ENCODE measurements at places on chromosomes 4 and X.

GRCh38 chr4:152682143-152682941, 2.5 kb upstream of the TMEM154 start:
- DNase-seq = no peak

GRCh38 chrX:65677954-65678469, 10.6 kb downstream of the MSN start:
- peak; percentile 92 for DNase-seq

- no peak for DNase-seq
Measured at GRCh38 chrX:13752141-13752540, 17.6 kb downstream of the OFD1 start.

DNA sequence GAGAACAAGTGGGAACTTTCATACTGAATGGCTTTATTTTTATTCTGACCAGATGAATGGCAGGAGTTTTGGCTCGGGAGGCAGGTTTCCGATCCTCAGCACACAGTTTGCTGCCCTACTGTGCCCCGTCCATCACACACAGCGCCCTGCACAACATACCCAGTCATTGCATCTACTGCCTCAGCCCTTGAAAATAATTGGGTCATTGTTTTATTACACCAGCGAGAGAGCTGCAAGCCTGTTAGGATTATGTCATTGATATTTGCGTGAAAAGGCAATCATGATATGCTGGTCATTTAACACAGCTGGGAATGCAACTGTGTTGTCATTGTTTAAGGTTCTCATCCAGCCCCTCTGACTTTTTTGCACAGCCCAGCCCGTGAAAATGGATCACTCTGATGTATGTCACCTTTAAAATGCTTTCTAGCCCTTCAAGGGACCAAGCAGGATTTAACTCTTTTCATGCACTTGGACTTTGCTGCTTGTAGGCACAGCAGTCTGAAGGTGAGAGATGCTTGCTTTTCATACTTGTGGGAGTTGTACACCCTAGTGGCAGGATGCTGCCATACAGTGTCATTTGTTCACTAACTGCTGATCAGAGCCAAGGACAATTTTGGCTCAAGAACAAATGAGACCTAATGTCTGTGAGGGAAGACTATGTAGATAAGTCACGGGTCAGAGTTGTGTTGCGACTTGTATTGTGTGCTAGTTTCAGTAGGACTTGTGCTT, 62.3 kb downstream of the RTL9 start:
- no peak for DNase-seq

GRCh38 chr4:119825696-119826095, 197.1 kb upstream of the PDE5A start:
- no peak for DNase-seq

GRCh38 chrX:7088968-7089615, 58.4 kb upstream of the STS start:
- DNase-seq = no peak

DNA sequence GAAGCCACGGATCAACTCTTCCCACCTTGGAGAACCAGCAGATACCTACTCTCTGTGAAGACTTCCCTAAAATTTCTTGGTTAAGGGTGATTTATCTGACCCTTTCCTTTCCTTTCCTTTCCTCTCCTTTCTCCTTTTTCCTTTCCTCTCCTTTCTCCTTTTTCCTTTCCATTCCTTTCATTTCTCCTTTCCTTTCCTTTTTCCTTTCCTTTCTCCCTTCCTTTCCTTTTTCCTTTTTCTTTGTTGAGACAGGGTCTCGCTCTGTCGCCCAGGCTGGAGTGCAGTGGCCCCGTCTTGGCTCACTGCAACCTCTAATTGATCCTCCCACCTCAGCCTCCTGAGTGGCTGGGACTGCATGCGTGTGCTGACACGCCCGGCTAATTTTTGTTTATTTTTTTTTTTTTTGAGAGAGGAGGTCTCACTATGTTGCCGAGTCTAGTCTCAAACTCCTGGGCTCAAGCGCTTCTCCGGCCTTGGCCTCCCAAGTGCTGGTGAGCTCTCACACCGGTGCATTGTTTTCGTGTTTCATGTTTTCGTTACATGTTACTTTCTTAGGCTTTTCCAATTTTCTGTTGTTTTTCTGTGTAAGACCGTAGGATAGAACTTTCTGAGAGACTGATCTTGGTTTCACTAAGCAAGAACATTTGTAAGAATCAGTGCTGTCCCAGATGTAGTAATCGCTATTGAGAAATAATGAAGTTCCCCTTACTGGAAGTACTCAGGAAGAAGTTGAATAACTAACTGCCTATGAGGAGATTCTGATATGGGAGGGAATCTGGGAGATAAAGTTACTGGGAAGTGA, 2.0 kb downstream of the TMEM165 start:
- no peak for DNase-seq

DNA sequence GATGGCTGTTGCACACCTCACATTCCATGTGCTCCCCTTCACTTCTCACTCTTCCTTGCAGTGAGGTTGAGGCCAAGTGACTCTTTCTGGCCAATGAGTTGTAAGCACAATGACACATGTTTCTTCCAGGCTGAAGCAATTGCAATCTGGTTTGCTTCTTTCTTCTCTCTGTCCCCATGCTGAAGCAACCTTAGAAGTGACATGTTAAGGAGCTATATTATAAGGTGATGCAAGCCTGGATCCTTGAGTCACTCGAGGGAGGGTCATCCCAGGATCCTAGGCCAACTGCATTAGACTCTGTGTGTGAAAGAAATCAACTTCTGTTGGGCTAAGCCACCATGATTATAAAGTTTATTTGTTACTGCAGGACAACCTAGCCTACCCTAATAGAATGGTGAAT, 45.5 kb upstream of the HS3ST1 start:
- DNase-seq = no peak

DNA sequence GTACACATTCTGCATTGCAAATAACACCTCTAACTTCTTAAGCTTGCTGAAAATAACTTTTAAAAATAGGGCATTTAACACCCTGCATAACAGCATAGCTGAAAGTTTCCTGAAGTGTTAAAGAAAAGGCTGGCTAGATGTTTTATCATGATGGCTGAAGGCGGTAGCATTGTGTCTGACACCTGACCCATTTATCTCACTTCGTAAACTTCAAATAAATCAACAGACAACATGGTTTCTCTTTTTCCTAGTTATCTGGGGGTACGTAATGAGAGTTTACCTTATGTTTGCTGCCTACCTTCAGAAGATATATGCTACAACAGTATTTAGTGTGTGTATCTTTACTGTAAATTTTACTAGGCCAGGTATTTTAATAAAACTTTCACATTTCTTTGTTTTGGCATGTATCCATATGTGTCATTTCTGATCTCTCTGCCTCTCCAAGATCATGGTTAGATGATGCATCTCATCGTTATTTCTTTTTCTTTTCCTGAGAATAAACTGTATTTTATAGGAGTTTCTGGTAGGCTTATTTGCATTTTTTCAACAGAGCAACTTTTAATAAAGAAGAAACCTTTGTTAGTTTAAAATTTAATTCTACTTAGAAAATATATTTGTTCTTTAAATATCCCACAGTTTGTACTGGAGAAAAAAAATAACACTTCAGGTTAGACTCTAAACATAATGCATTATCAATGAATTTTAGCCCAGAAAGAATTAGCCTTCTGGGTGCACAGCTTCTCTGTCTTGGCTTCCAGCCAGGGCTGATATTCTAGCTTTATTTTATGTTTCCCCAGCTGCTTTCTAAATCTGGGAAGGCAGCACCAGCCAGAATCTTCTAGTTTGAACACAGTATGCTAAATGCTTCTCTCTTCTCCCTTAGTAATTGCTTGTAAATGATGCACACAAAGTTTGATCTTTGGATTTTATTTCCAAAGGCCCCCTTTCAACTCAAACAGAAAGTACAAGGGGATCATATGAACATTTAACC, 2.9 kb downstream of the NDST4 start:
- peak; percentile 3 for DNase-seq

GRCh38 chr4:77917075-77917474, 54.4 kb downstream of the MRPL1 start:
- DNase-seq = no peak

GRCh38 chr4:19675172-19675811, 576.4 kb upstream of the SLIT2 start:
- DNase-seq = peak; percentile 58

- no peak for DNase-seq
Measured at GRCh38 chr4:14269824-14270223, 642.3 kb upstream of the BOD1L1 start.

DNA sequence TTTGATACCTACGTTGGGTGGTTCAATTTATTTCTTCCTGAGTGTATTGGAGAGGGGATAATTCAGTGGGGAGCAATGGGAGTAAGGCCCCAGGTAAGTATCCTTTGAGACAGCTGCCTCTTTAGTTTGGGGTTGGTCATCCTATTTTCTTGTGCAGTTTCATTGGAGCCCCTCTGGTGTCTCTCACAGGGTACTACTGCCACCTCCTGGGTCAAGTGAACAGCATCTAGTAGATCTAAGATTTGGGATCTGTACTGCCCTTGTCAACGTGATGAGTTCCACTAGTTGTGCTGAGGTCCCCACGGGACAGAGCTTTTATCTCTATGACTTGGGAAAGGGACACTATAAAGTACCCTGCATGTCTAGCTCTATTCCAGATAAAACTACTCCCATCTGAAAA, 80.6 kb downstream of the PBDC1 start:
- peak; percentile 31 for DNase-seq

GRCh38 chr4:3219761-3220475, 29.0 kb upstream of the MSANTD1 start:
- no peak for DNase-seq

GRCh38 chrX:13502590-13502989, 66.8 kb upstream of the EGFL6 start:
- DNase-seq = no peak

DNA sequence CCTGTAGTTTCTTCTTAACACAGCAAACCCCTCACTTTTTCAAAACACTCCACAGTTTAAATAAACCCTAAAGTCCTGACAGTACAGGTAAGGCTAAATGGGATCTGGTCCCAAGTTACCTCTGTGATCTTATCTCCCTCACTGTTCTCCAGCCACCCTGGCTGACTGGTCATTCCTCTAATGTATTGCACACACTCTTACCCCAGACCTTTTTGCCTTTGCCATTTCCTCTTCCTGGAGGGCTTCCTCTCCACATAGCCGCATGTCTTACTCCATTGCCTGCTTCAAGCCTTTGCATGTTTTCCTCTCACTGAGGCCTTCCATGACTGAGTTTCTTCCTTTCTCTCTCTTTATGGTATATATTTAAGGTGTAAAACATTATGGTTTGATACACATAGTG, 19.5 kb upstream of the ANXA3 start:
- DNase-seq = no peak

GRCh38 chrX:1398431-1399340, 6.8 kb upstream of the SLC25A6 start:
- DNase-seq = no peak

DNA sequence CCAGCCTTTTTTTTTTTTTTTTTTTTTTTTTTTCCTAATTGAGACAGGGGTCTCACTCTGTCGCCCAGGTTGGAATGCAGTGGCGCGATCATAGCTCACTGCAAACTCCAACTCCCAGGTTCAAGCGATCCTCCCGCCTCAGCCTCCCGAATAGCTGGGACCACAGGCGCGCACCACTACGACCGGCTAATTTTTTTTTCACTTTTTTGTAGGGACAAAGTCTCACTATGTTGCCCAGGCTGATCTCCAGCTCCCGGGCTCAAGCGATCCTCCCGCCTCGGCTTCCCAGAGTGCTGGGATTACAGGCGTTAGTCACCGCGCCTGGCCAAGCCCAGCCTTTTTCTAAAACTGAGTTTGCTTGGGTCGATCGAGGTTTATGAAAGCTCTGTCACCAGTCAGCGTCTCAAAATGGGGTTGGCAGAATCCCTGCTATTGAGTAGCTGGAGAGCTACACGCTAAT, 1.3 kb upstream of the OTUD5 start:
- DNase-seq = peak; percentile 59

DNA sequence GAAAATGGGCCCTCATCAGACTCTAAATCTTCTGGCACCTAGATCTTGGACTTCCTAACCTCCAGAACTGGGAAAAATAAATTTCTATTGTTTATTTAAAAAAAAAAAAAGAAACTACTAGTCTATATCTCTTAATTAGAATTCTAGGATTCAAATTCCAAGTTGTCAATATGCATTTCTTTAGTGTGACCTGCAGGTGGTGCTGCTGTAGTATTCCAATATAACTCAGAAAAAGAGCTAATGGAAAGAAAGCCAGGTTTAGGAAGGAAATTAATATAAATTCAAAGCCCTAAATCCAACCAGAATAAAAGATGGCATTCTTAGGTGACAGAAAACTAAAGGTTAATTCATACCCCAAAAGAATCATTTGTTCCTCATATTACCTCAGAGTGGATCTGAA, 80.0 kb upstream of the NALF2 start:
- no peak for DNase-seq

GRCh38 chrX:39199429-39199828, 398.2 kb downstream of the MID1IP1 start:
- DNase-seq = no peak

- DNase-seq = no peak
Measured at GRCh38 chr4:159463235-159463634, 360.4 kb downstream of the RAPGEF2 start.

DNA sequence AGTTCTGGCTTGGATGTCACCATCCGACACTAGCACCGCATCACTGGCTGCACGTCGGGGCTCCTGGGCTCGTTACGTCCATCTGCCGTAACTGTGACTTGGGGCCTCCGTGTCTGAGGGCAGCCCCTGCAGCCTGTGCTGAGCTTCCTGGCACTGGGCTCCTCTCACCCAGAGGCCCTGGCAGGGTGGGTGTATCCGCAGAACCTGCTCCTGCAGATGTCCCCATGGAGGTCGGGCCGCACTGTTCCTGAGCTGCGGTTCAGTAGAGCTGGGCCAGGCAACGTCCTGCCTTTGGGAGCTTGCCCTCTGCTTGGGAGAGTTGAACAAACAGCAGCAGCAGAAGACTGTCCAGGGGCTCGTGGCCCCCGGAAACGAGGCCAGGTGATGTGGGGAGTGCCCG, 71.4 kb downstream of the RGS12 start:
- no peak for DNase-seq
